H7 (cell line): ENCODE measurements at places on chromosomes 12 and 14. TPM values are rescaled to one million over a fixed set of nuclear protein-coding genes. Genes with fewer than 3 reads are reported as not detected.

Gene CHGA
- 13.0 and 20.6 TPM in 2 replicates for total RNA-seq

Gene TSHR
- total RNA-seq, result not detected in 2 replicates

Gene KRT86
- total RNA-seq, result not detected in 2 replicates

Gene LALBA
- not detected in 2 replicates for total RNA-seq

Gene ENDOU
- not detected in 2 replicates for total RNA-seq

Gene TOMM20L
- total RNA-seq, result not detected in 2 replicates
